CD4-positive, alpha-beta T cell treated with Interleukin-21 for 1 hour (primary cell): ENCODE measurements at places on chromosomes 3 and 15.

DNA sequence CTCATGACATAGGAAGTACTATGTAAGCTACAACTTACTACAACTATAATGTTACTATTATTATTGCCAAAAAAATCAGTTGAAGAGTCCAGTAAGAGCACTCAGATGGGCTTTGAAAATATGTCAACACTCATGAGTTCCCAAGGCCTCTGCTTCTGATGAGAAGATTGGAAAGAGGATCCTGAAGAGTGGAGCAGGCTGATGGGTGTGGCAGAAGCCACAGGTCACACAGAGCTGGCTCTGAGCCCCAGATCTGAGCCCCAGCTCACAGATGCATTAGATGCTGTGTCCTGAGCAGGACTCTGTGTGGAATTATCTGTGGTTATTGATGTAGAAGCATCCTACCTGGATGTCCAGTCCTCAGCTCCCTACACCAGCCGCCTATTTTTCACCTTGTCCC is 65.6 kb downstream of the SPSB4 start:
- DNase-seq: no peak

GRCh38 chr3:87837076-87837475 is 221.7 kb downstream of the CGGBP1 start:
- DNase-seq: no peak

DNA sequence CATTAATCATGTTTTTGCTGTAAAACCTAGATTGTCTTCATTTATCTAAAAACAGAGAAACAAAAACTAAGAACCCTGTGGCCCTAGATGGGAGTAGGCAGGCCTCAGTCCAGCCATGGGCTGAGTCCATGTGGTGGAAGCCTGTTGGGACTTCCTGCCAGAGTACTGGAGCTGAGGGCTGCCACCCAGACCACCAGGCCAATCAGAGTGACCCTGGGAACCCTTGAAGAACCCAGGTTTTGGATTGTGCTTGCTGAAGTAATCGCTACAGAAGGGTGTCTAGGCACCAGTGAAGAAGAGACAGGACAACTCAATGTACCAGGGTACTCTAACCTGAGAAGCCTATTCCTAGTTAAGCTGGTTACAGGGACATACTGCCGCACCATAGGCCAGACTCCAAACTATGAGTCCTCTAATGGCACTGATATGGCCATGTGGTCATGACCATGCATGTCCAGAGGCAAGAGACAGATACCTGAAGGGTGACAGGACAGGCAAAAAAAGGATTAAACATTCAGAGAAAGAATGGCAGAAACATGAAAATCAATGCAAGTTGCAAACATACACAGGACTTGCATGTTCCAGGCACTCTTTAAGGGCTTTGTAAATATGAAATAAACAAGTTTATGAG is 12.9 kb downstream of the CSRNP1 start:
- DNase-seq: no peak

GRCh38 chr3:195597229-195597628 is 13.5 kb upstream of the APOD start:
- no peak for DNase-seq

DNA sequence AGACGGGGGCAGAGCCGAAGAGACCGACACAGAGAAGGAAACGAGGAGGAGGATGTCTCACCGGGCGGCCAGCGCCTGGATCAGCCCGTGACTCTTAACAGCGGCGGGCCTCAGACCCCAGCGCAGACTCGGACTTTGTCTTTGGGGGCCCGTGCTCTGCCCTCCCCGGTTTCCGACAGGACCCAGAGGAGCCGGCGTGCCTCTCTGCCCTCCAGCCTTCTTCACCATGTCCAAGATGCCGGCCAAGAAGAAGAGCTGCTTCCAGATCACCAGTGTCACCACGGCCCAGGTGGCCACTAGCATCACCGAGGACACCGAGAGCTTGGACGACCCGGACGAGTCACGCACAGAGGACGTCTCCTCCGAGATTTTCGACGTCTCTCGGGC is 1.0 kb downstream of the TSC22D2 start:
- DNase-seq: no peak

DNA sequence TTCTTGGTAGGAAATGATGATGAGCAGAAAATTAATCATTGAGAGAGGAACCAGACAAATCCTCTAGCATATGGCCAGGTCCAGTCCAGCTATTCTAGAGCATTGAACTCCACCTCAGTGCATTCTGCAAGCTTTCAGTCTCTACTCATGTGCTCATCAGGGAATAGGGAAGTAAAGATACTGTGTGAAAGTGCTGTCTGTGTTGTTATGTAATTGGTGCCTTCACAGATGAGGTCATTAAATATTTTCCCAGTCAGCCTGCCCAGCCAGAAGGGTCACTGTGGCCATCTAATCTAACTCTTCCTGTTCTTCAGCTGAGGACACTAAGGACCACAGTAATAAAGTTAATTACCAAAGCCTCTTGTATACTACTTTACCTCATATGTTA is 28.2 kb downstream of the C3orf62 start:
- DNase-seq: peak; percentile 18

DNA sequence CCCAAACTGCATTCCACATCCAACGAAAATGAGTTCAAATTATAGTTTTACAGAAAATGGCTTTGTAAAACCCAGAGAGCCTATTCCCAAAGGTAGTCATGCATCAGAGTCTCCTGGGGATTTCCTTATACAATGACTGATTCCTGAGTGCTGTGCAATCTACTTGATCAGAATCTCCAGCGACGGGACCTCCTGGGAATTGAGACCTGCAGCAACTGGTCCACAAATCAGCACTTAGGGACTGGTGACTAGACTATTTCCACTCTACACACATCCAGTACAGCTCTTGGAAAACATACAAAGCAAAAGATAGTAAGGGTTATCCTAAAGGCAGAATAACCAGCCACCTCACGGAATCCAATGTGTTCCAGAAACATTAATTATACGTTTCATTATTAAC is 871.0 kb upstream of the CFAP20DC start:
- DNase-seq: no peak

- DNase-seq: no peak
Measured at GRCh38 chr3:150349314-150350097, 58.6 kb upstream of the TSC22D2 start.

- no peak for DNase-seq
Measured at GRCh38 chr15:22942877-22943276, 37.3 kb downstream of the CYFIP1 start.

- DNase-seq: no peak
Measured at GRCh38 chr15:76150513-76150912, 90.7 kb downstream of the TMEM266 start.

GRCh38 chr3:128180436-128180835 is 27.2 kb downstream of the EEFSEC start:
- DNase-seq: no peak

- no peak for DNase-seq
Measured at GRCh38 chr3:15491143-15491542, 30.4 kb downstream of the COLQ start.

- no peak for DNase-seq
Measured at GRCh38 chr3:9066141-9066540, 102.9 kb upstream of the RAD18 start.
